Lung (tissue), 17 donors: ENCODE measurements at places on chromosomes 11 and 22. TPM values are rescaled to one million over a fixed set of nuclear protein-coding genes. Genes with fewer than 3 reads are reported as not detected.
A peak's percentile ranks its signal among the peaks of the same experiment; 100 is the strongest.

DNA sequence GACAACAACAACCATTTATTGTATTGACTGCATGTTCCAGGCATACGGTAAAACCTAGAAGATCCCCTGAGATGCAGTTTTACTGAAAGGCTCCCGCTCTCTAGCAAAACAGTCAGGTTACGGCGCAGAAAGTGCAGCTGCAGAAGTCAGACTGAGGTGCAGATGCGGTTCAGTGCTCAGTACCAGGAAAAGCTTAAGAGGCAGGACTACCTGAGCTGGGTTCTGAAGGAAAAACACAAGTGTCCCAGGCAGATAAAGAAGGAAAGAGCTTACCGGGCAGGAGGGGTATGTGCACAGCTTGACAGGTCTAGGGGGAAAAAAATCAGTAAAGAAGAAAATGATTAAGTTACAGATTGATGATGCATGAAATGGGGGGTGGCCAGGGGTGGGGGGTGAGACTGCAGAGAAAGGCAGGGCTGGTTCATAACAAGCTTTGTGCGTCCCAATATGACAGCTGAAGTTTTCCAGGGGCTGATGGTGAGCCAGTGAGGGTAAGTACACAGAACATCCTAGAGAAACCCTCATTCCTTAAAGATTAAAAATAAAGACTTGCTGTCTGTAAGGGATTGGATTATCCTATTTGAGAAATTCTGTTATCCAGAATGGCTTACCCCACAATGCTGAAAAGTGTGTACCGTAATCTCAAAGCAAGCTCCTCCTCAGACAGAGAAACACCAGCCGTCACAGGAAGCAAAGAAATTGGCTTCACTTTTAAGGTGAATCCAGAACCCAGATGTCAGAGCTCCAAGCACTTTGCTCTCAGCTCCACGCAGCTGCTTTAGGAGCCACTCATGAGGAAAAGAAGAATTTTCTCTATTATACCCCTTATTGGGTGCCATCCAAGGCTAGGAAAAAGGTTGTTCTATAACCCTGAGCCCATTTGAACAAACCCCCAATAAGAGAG is 11.9 kb downstream of the LARGE1 start:
- no peaks in the 10 kb centered on the region for H3K4me1 ChIP-seq
- no peak for DNase-seq
- H3K4me3 ChIP-seq: no peak overlapping the region
- H3K27ac ChIP-seq: peak overlapping the region; percentile 60

CRYBB1 gene
- total RNA-seq: 0.57 TPM

MUC2 gene
- 0.43 TPM for total RNA-seq

DNA sequence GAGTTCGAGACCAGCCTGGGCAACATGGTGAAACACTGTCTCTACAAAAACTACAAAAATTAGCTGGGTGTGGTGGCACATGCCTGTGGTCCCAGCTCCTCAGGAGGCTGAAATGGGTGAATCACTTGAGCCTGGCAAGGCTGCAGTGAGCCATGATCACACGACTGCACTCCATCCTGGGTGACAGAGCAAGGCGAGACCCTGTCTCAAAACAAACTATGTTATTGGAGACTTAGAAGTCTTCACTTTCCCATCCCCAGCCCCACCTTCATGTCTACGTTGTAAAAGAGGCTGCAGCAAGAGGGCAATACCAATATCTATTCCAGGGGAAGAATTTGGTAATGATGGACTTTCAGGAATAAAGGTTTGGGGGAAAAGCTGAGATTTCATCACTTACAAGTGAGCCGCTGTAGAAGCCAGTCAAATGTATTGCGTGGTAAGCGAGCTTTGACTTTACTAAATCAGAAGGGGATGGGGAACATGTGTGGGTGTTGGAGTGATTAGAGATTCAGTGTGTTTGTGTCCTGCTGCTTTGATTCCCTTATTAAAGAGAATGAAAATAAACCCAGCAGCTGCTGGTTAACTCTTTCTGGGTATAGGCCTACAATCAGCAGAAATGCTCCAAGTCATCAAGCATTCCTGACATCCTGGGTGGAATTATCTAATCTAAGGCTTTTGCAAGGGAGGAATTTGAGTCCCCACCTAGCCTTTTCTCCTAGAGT is 53.7 kb downstream of the UBASH3B start:
- no peaks in the 10 kb centered on the region for H3K27me3 ChIP-seq
- no peaks in the 10 kb centered on the region for H3K36me3 ChIP-seq
- H3K4me1 ChIP-seq: no peaks in the 10 kb centered on the region
- DNase-seq: no peak

DNA sequence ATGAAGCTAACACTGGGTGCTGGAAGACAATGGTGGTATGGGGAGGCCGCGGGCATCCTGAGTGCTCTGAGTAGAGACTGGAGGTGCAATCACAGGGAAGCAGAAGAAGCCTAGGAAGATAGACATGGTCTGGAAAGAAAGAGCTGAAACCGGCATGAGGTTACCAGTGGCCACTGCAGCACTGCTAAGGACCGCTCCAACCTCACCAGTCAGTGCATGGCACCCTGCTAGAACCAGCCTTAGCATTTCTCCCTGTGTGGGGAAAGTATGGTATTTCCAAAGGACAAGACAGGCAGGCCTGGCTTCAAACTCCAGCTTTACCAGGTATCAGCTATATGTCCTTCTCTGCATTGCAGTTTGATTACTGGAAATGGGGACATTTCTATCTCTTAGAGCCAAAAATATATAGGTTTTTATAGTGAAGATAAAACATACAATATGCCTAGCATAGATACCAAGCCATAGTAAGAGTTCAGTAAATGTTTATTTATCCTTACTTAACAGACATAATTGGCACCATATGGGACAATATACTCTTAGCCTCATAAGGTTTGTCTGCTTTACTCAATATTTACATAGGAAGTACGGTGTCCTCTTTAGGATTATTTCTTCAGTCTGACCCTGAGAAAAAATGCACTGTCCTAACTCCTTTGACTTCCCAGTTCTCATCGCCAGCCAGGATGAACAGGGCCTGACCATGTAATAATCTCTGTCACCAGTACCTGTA is 231.1 kb downstream of the TENM4 start:
- H3K27ac ChIP-seq: no peak overlapping the region
- H3K36me3 ChIP-seq: no peaks in the 10 kb centered on the region
- no peaks in the 10 kb centered on the region for H3K27me3 ChIP-seq

PLAAT4 gene
- 133 TPM for total RNA-seq

DNA sequence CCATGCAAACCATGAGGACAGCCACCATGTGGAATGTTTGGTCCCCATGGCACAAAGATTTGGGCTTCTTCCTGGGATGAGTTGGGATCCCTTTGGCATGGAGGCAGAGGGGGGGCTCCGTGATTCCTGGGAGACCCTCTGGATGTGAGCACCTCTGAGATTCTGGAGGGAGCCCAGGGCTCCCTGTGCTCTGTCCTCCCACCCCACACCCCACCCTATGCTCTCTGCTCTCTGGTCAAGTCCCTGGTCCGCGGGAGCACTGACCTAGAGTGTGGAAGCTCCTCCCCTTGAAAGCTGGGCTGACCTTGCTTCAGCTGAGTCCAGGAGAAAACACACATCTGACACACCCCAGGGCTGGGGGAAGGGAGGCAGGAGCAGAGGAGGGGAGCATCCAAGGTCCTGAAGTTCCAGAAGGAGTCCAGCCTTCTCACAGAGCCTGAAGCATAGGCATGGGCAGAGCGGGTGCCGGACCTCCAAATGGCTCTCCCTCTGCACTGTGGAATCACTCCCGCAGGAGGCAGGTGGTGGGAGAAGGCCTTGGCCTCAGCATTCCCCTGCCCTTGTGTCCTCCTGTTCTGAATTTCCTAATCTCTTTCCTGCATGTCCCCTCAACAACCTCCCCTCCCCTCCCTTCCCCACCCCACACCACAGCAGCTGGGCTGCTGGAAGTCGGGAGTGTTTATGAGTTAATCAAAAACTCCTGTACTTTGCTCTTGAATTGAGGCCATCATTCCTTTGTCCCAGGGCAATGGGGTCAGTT is 25.7 kb upstream of the OAF start:
- no peaks in the 10 kb centered on the region for H3K27me3 ChIP-seq
- no peaks in the 10 kb centered on the region for H3K36me3 ChIP-seq
- H3K4me1 ChIP-seq: peaks cover 76% of the 10 kb centered on the region
- no peak overlapping the region for H3K4me3 ChIP-seq
- DNase-seq: peak; percentile 61
